Omental fat pad (tissue), 4 donors: ENCODE measurements at places on chromosomes 2 and 18.

DNA sequence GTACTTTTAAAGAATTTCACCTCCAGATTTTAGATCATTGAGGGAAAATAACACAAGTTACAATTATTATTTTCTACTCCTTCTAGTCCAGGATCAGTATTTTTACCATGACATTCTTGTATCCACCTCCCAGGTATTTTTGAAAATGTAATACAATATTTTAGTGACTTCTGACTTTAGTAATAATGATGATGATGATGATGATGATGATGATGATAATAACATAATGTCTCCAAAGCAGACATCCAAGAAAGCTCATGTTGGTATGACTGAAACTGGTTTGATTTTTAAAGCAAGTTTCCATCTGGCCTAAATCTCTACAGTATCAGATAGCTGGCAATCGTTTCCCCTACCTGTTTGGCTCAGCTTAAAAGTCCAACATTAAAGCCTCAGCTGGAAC lies 140.0 kb upstream of the GULP1 start:
- DNase-seq, result no peak

- DNase-seq, result no peak
Measured at GRCh38 chr2:103815731-103816130, 1038.2 kb upstream of the POU3F3 start.

GRCh38 chr18:11561293-11561692 lies 48.1 kb upstream of the SLC35G4 start:
- no peak for DNase-seq

DNA sequence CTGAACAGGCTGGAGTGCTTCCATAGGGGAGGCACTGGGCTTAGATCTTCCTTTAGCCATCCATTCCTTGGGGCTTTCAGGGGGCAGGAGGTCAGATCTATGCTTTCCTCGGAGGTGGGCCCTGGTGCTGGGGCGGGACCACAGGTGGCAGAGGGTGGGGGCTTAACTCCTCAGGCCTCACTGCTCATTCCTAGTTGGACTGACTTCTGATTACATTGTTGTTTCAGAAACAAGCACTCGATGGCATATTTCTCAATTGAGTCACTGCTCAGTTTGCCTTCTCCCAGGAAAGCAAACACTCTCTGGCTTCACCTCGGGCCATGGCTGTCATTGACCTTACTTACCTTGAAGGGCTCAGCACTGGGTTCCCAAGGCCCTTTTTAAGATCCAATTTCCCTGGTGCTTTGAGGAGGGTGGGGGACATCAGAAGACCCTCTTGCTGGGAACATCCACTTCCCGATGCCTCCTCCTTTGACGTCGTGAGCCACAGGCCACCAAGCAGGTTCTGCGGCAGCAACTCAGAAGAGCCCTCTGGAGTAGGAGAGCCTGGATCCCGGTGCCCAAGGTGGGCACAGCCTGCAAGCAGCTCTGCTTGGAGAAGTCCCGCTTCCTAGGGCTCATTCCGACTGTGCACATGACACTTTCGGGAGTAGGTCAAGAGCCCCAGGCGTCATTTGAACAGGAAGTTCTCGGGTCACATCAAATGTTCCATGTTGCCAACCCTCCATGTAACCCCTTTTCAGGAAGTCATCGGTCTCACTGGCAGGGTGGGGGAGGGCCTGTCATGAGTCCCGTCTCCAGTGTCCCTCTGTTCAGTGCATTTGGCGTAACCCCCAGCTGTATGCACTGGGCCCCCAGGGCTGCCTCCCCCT lies 40.6 kb downstream of the SDC1 start:
- no peak for DNase-seq

DNA sequence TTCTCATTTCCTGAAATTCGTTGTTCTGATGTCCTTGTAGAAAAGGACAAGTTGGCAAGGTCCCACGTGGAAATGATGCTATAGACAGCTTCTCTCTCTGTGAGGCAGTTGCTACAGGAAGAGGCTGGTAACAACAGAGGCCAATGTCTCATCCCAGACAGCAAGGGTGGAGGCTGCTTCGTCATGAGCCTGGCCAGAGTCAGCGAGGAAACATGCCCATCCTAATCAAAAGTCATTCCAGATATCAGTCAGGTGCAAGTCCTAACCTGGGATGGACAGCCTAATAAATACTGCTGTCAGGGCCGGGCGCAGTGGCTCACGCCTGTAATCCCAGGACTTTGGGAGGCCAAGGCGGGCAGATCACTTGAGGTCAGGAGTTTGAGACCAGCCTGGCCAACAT lies 6.4 kb upstream of the SMAD7 start:
- no peak for DNase-seq

GRCh38 chr2:216071111-216071851 lies 10.3 kb downstream of the PECR start:
- DNase-seq, result no peak

DNA sequence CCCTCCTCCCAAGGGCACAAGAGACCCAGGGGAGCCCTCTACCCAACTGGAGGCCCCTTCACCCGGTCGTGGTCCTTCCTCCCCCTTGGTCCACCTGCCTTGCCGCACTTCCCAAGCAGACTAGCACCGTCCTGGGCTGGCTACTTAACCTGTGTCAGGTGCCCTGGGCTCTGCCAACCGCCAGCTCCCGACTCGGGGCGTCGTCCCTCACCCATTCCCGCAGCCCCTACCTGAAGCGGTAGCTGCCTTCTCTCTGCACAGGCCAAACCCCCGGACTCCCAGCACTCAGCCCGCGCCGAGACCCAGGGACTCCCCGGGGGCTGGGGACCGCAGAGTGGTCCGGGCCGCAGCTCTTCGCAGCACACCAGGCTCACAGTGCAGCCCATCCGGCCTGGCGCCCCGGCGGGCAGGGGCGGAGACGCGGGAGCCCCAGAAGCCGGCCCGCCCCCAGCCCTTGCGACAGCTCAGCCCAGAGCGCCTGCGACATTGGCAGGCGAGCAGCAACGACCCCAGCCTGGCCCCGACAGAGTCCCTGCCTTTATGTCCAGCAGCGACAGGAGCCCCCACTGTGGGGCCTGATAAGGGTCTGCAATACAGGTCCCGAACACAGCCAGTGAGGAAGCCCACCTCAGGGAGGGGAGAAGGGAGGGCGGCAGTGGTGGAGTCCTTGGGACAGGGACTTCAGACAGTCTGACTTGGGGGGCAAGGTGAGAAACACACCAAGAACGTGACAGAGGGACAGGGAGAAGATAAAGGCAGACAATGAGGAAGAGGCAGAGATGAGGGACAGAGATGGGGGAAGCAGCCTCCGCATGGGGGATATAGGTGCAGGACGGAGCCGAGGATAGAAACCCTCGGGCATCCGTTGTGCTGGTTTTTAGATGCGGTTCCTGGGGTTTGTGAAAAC lies 31.0 kb upstream of the TNS1 start:
- DNase-seq, result no peak

- no peak for DNase-seq
Measured at GRCh38 chr18:62399781-62400308, 74.7 kb downstream of the TNFRSF11A start.

DNA sequence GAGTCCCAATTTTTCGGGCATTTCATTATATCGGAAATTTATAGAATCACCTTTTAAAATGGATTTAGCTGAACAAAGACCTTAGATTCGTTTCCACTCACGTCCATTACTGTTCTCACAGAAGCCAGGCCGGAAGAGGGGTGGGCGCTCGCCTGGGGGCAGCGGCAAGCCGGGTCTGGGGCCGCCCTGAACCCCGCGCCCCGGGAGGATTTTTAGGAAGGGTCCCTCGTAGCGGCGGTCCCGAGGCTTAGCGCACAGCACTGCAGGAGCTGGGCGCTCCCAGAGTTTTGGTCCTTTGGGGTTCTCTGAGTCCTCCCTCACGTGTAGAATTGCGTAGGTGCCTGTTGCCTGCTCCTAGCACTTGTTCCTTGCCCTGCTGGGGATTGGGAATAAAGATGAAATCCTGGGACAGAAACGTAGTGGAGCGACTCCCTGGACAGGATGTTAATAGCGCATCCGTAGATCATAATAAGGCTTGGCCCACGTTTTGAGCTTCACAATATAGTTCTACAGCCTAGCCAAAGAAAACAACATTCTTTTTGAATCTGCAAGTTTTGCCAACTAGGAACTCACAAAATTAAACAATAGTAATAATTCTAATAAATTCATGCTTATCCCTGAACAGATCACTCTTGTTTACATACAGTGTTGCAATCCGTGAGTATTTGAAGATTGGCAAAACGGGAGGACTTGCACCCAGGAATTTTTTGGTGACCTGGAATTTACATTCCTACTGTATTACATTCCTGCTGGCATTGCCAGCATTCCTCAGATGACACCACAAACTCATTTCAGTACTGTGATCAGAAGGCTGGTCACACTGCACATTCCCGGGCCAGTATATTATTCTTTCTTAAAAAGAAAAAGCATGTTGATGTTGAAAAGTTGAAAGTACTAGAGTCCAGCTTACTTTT lies 875 bp downstream of the C18orf63 start:
- no peak for DNase-seq

- no peak for DNase-seq
Measured at GRCh38 chr2:234625626-234626250, 128.9 kb upstream of the ARL4C start.

GRCh38 chr18:34049511-34049910 lies 175.2 kb downstream of the NOL4 start:
- no peak for DNase-seq

DNA sequence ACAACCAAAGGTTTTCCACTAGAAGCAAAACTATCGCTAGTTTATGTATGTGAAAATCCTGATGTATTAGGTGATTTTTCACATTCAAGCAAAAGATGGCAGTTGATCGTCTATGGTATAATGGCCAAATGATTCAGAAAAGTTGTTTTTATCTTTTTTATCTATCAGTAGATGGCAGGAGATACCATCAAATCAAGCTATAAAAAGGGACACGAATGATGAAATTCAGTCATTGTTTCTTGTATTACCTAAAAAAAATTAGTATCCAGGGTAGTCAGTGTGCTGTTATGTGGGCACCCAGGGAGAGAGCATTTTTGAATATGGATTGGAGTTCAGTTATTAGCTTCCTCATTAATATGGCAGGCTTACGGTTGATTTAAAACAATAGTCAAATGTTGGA lies 22.9 kb upstream of the CAVIN2 start:
- no peak for DNase-seq

DNA sequence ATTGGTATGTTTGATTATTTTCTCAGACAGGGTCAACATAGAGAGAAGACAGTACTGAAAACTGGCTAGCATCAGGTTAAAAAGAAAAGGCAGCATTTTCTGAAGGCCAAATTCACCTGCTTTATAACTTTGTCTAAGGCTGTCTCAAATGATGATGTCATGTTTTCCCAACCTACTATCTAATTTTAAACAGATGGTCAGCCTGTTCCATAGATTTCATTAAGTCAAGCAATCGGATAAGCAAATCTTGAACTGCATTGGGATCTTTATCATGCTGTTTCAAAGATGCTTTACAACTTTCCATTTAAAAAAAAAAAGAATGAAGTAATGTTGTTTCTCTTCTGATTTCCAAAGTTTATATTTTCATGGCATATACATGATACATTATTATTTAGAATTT lies 56.3 kb upstream of the SPOPL start:
- no peak for DNase-seq

DNA sequence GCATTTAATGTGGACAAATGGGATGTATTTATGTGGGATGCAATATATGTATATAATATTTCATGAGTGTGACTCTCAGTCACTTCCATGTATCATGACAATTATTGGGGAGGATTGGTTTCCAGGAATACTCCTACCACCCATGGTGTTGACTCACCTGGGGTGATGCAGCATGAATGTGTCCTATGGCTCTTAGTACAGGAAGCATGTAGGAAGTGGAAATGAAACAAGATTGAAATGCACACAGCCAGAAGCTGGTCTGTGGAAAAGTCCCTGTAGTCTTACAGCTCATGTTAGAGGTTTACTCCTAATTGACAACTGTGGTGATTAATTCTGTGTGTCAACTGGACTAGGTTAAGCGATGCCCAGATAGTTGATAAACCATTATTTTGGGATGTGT lies 89.3 kb upstream of the HAAO start:
- peak; percentile 22 for DNase-seq

DNA sequence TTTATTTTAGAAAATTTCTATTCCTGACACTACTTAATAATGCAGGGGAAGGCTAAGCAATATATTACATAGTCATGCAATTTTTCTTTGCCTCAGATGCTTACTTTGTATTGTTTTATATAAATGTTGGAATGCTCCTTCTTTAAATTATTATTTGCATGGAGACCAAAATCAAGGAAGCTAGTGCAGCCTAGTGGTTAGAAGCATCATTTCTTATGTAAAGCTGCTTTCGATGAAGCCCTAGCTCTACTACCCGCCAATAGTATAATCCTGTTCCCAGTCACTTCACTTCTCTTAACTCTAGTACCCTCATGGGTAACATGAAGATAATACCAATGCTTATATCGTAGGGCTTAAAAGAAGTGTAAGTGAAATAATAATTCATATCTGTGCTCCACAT lies 198.9 kb downstream of the LRATD1 start:
- DNase-seq, result no peak

GRCh38 chr2:12293874-12294273 lies 422.9 kb upstream of the TRIB2 start:
- no peak for DNase-seq

GRCh38 chr2:95734976-95735890 lies 143.4 kb downstream of the TRIM43 start:
- no peak for DNase-seq

DNA sequence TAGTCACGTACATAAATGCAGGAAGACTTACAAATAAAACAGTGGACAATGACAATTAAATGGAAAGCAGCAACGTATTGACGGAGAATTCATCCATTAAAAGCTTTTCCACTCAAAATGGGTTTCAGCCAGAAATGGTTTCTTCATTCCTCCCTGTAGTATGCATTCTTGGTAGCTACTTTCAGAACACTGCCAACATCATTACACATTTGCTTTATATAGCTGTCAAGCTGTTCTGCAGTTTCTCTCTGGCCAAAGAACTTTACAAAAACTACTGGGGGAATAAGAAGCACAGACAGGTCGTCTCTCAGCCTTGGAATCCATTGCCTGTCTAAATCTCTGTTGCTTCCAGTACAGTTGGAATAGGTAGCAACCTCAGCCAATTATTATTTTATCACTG lies 84.1 kb upstream of the NCKAP5 start:
- no peak for DNase-seq

DNA sequence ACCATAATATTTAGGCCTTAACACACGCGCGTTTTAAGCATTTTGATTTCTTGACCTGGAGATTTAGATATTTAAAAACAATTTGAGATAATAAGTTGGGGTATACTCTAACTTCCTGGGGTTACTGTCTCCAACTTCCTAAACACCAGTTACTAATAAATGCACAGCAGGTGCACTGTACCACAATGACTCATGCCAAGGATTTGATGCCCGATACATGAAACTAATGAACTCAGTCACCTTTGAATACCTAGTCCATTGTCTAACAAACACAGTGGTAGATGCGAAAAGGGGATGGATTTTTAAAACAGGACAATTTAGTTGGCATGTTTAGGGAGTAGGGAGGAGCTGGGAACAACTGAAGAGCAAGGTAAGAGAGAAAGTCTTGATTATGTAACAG lies 21.2 kb downstream of the CABYR start:
- DNase-seq, result no peak

GRCh38 chr18:25167612-25168410 lies 184.2 kb downstream of the ZNF521 start:
- no peak for DNase-seq

DNA sequence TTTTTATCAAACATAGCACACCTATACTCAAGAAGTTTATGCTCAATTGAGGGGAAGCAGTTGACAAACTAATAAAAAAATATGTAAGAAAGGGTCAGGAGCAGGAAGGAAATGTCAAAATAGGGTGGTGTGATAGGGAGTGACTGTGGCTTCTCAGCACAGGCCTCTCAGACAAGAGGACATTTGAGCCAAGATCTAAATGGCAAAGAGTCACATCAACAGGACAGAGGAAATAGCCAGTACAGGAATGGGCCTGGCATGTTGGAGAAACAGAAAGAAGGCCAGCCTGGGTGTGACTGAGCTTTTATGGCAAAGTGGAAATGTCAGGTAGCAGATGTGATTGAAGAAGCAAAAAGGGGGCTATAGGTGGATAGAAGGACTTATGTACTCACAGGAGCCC lies 117.0 kb downstream of the CCDC148 start:
- no peak for DNase-seq
